ENCODE measurements at places on chromosomes 13 and 19. TPM values are rescaled to one million over a fixed set of nuclear protein-coding genes. Genes with fewer than 3 reads are reported as not detected.

The LTBP4 gene
- 7.1 TPM for total RNA-seq

The CGB7 gene
- total RNA-seq, result 5.3 TPM

The DHRS12 gene
- total RNA-seq, result 2.2 TPM

The CEACAM21 gene
- not detected for total RNA-seq

The PSG1 gene
- total RNA-seq, result 11.0 TPM

The GJA3 gene
- not detected for total RNA-seq

The VSTM1 gene
- total RNA-seq, result not detected

The PLA2G4C gene
- 22.8 TPM for total RNA-seq

The ZNF324B gene
- 16.3 TPM for total RNA-seq

The ZNF536 gene
- total RNA-seq, result not detected

The YJU2 gene
- total RNA-seq, result 28.2 TPM

The CYP2A6 gene
- not detected for total RNA-seq

The RELB gene
- 4.9 TPM for total RNA-seq

The ZNF575 gene
- not detected for total RNA-seq

The LIPE gene
- total RNA-seq, result 0.17 TPM

The NAPSA gene
- 0.12 TPM for total RNA-seq

The AMH gene
- 1.5 TPM for total RNA-seq

The LRRC63 gene
- total RNA-seq, result not detected

The ATXN8OS gene
- total RNA-seq, result not detected

The CDC34 gene
- 50.6 TPM for total RNA-seq

The LNX2 gene
- total RNA-seq, result 9.3 TPM

The KASH5 gene
- total RNA-seq, result not detected

The PSG7 gene
- total RNA-seq, result 0.05 TPM

The DCLK1 gene
- 2.0 TPM for total RNA-seq

The ZNF792 gene
- total RNA-seq, result 8.0 TPM

The ATP4A gene
- not detected for total RNA-seq

The KMT2B gene
- total RNA-seq, result 8.8 TPM

The TCF3 gene
- 38.1 TPM for total RNA-seq

The FCGBP gene
- 0.15 TPM for total RNA-seq

The PLPPR3 gene
- total RNA-seq, result 3.8 TPM

The ZNF221 gene
- total RNA-seq, result 3.6 TPM

The BCL2L12 gene
- 6.3 TPM for total RNA-seq

The ZNF471 gene
- total RNA-seq, result 1.5 TPM

The FAM216B gene
- total RNA-seq, result not detected

The GPR18 gene
- total RNA-seq, result not detected

The ZNF749 gene
- 3.2 TPM for total RNA-seq

The F10 gene
- 0.10 TPM for total RNA-seq

The PSG2 gene
- total RNA-seq, result 0.34 TPM

The PTPRH gene
- 0.79 TPM for total RNA-seq

The MEF2B gene
- total RNA-seq, result 0.25 TPM

The NXNL1 gene
- not detected for total RNA-seq

The CYP2F1 gene
- not detected for total RNA-seq

The FAM83E gene
- total RNA-seq, result not detected

The TEX26 gene
- not detected for total RNA-seq

The CATSPERD gene
- total RNA-seq, result not detected

The LHFPL6 gene
- total RNA-seq, result 39.0 TPM

The ZNF665 gene
- total RNA-seq, result 8.2 TPM

The CYP2S1 gene
- total RNA-seq, result 5.6 TPM

The KLK4 gene
- not detected for total RNA-seq

The CEACAM7 gene
- total RNA-seq, result not detected

The ZNF763 gene
- total RNA-seq, result 2.4 TPM

The KIR2DL1 gene
- not detected for total RNA-seq

The FAAP24 gene
- total RNA-seq, result 12.1 TPM

The TPM4 gene
- 1,087 TPM for total RNA-seq

The GPC6 gene
- total RNA-seq, result 0.37 TPM

The ZNF524 gene
- total RNA-seq, result 14.7 TPM

The NLRP5 gene
- not detected for total RNA-seq
